ENCODE measurements at places on chromosomes 5 and 9. TPM values are rescaled to one million over a fixed set of nuclear protein-coding genes. Genes with fewer than 3 reads are reported as not detected.

DNA sequence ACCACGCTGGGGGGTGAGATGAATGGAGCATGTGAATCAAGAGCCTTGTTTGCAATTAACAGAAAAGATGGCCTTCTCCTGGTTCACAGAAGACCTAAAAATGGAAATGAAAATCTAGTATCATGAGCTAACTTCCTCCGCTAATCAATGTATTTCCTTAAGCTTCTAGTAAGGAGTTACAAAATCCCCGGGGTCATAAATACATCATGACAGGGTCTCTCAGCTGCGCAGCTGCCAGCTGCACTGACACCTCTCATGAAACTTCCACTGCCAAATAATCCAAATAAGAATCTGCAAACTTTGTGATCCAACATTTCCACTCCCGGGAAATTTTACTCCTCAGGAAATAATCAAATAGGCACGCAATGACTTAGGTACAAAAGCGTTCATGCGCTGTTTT lies 11.9 kb downstream of the MYO10 start:
- DNase-seq = no peak

DNA sequence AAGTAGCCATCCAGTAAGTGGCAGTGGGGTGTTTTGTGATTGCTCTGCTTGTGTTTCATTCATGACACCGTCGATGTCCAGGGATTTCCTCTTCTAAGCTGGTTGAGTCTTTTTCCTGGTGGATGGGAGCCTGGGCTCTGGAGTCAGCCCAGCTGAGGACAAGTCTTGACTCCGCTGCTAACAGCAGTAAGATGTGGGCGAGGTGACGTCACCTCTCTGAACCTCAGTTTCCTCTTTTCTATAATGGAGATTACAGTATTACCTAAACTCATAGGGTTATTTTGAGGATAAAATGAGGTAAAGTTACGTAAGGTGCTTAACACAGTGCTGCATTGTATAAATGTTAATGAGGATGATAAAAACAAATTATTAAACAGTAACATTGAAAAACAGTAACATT lies 21.3 kb downstream of the FGF1 start:
- no peak for DNase-seq

DNA sequence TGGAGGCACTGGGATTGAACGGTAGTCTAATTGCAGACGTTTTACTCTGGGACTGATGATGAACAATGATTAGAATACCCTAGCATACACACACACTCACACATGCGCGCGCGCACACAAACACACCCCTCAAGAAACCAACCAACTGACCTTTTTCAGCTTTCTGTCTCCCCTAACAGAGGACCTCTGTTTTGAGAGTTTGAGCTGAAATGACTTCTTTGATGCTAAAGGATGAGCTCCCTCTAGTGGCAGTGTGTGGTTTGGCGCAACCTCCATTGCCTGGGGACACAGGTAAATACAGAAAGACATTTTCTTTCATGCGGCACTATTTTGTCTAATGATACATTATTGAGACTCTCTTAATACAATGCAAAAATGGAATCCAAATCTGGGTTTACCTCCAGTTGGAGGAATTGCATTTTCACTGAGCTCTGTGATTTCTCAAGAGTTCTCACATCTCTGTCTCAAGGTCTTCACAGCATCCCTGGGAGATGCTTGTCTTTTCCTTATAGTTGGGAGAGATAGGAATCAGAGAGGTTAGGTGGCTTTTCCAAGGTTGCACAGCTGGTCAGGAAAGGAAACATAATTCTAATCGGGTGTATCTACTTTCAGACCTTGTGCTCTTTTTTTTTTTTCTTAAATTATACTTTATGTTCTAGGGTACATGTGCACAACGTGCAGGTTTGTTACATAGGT lies 187.5 kb downstream of the TMEM38B start:
- peak; percentile 53 for DNase-seq

GRCh38 chr9:130898552-130898852 lies 1.9 kb upstream of the QRFP start:
- no peak for DNase-seq

DNA sequence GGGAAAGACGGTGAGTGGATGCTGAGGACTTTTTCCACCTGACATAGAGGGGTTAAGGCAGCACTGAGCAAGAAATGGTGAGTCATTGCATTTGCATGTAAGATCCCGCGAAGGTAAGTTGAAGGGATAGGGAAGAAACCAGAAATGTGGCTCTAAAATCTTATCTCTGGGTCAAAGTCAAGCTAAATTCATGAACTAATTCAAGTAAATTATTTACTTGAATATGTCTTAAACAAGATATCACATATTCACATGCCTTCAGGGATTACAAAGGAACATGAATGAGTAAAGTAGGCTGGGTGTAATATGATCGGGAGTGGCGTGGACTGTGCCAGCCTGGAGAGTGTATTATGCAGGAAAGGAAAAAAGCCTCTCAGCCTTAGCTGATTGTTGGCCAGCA lies 74.4 kb upstream of the EQTN start:
- DNase-seq = no peak

DNA sequence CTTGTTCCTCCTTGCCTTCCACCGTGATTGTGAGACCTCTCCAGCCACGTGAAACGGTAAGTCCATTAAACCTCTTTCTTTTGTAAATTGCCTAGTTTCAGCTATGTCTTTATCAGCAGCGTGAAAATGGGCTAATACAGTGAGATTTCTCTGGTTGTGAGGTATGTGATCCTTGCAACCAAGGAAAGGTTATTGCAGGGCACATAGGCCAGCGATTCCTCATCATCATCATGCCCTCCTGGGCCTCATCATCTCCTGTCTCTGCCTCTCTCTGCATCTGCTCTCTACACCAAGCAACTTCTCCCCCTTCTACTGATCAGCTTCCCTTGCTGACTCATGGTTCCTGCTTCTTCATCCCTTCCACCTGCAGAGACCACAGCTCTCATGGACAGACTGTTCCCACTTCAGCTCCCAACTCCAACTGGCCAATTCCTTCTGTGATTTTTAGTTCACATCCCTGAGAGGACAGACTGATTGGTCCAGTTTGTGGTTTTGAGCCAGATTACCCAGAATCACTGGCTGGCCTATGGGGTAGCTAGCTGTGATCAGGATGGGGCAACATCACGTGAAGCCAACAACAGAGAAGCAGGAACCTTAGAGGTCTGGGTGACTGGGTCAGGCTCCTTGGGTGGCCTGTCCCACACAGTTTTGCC lies 53.1 kb downstream of the LIX1 start:
- DNase-seq = no peak

DNA sequence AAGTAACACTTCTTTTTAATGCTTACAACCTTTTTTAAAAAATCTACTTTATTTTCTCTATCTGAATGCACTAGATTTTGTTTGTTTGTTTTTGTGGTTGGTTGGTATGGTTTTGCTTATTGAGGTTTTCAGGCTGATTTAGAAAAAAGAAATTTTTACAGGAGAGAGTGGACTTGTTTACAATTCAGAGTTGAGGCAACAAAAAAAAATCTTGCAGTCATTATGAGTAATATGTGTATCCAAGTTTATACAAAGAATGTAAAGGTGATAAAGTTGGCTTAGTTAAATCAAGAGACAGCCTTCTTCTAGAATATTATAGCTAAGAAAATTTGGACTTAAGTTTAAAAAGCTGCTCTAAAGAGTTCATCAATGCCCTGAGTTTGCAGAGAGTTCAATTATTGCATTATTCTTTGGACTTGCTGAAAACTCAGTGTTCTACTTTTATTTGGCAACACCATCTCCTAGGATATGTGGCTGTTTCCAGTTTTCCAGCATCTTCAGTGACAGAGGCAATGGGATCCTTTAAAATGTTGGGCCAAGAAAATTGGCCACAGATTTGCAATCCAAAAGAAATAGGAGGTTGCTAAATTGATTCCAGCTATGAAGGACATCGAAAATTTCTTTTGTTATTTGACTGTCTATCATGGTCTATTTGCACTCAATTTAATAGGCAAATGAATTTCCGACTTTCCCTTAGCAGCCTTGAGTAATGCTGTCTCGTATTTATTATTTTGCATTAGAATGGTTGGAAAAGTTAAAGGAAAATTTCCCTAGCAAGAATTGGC lies 10.7 kb downstream of the STK32A start:
- DNase-seq = no peak

GRCh38 chr5:172533399-172534228 lies 79.3 kb upstream of the SH3PXD2B start:
- no peak for DNase-seq

- no peak for DNase-seq
Measured at GRCh38 chr5:159727167-159727566, 189.1 kb upstream of the ADRA1B start.

DNA sequence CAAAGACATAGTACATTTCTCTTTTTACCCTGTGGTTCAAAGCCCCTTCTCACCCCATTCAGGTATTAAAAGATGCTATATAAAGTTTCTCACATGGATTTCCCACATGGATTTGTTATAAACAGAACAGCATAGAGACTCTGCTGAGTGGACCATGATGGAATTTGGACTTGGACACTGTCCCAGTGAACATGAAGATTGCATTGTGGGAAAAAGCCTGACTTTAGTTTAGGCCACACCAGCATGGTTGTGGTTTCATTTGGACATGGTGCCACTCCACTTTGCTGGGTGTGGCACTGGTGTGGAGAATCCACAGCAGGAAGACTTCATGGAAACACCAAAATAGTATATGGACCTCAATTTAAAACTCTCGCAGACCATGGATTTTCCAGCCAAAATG lies 124.6 kb downstream of the ARHGAP26 start:
- no peak for DNase-seq

DNA sequence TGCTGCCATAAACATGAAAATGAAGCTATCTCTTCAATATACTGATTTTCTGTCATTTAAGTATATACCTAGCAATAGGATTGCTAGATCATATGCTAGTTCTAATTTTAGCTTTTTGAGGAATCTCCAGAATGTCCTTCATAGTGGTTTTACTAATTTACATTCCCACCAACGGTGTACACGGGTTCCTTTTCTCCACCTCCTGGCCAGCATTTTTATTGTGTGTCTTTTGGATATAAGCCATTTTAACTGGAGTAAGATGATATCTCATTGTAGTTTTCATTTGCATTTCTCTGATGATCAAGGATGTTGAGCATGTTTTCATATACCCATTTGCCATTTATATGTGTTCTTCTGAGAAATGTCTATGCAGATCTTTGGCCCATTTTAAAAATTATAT lies 446.5 kb downstream of the GABRG2 start:
- DNase-seq = no peak

- no peak for DNase-seq
Measured at GRCh38 chr9:38216572-38216971, 147.5 kb upstream of the SHB start.

DNA sequence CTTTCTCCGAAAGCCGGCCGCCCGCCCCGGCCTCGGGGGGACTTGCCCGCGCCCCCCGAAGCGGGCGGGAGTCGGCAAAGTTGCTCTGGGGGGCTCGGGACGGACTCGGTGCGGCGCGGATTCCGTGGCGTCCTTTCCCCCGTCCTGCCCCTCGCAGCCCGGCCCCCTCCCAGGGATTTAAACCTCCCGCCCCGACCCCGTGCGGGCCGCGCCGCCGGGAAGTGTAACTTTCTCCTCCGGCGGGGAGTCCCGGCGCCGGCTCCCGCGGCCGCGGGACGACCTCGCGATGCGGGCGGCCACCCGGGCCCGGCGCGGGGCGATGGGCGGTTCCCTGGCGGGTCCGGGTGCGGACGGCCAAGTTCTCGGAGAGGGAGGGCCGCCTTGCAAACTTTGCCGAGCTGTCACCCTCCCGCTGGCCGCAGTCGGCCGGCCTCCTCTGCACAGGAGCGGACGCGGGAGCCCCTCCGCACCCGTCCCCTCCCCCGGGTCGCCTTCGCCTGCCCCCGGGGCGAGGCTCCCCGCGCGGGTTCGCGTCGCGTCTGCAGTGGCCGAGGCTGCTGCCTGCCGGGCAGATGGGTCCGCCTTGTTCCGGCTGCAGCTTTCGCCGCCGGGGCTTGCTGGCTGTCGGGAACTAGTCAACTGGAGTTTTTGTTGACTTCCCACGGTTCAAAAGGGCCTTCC lies 732 bp downstream of the PBX3 start:
- no peak for DNase-seq

GRCh38 chr5:83470526-83471404 lies 779 bp upstream of the VCAN start:
- no peak for DNase-seq

- no peak for DNase-seq
Measured at GRCh38 chr5:73370095-73370494, 78.5 kb downstream of the FOXD1 start.

Gene GPRIN1
- polyA plus RNA-seq = 86.4 TPM

Gene KCTD16
- polyA plus RNA-seq = 4.0 TPM

Gene ANKRD18B
- 0.53 TPM for polyA plus RNA-seq

Gene FAM169A
- polyA plus RNA-seq = 2.8 TPM

Gene PGM5
- polyA plus RNA-seq = 2.4 TPM

Gene TAF11L10
- polyA plus RNA-seq = not detected

Gene AQP7
- polyA plus RNA-seq = 0.66 TPM

Gene LCN15
- 32.6 TPM for polyA plus RNA-seq

Gene ARHGEF37
- 12.7 TPM for polyA plus RNA-seq

Gene SHC3
- polyA plus RNA-seq = 6.6 TPM

Gene GABRA1
- polyA plus RNA-seq = 9.2 TPM
